ENCODE measurements at places on chromosomes 6 and 20. TPM values are rescaled to one million over a fixed set of nuclear protein-coding genes. Genes with fewer than 3 reads are reported as not detected.

Gene VPS52
- total RNA-seq: 62.4 TPM

Gene TTLL9
- under 0.01 TPM for total RNA-seq

Gene RPP40
- 15.1 TPM for total RNA-seq

Gene NMBR
- not detected for total RNA-seq

Gene ADGRF5
- total RNA-seq: 13.7 TPM

Gene LY6G6D
- total RNA-seq: not detected

Gene SYCP2
- total RNA-seq: 4.2 TPM

Gene RAET1L
- total RNA-seq: 0.22 TPM

Gene CUTA
- 111 TPM for total RNA-seq

Gene CDH22
- total RNA-seq: not detected

Gene FERMT1
- total RNA-seq: 41.8 TPM

Gene MYMX
- total RNA-seq: not detected

Gene MUC22
- total RNA-seq: not detected

Gene PHACTR1
- not detected for total RNA-seq

Gene EYS
- total RNA-seq: not detected

Gene BMP2
- total RNA-seq: 0.79 TPM

Gene BCL2L1
- total RNA-seq: 73.4 TPM

Gene HLA-DRB5
- total RNA-seq: not detected

Gene GPR63
- total RNA-seq: 2.1 TPM

Gene NCOA6
- total RNA-seq: 9.4 TPM

Gene SAPCD1
- total RNA-seq: 0.79 TPM

All from placental epithelial cell (primary cell).